ENCODE measurements at places on chromosomes 11 and 22. TPM values are rescaled to one million over a fixed set of nuclear protein-coding genes. Genes with fewer than 3 reads are reported as not detected.

- DNase-seq: peak; percentile 26
Observed at GRCh38 chr11:69914286-69915150, 95.3 kb upstream of the FGF3 start.

- no peak for DNase-seq
Observed at GRCh38 chr11:86222081-86222480, 22.5 kb upstream of the EED start.

- DNase-seq: no peak
Observed at GRCh38 chr11:132058211-132058772, 687.9 kb downstream of the NTM start.

DNA sequence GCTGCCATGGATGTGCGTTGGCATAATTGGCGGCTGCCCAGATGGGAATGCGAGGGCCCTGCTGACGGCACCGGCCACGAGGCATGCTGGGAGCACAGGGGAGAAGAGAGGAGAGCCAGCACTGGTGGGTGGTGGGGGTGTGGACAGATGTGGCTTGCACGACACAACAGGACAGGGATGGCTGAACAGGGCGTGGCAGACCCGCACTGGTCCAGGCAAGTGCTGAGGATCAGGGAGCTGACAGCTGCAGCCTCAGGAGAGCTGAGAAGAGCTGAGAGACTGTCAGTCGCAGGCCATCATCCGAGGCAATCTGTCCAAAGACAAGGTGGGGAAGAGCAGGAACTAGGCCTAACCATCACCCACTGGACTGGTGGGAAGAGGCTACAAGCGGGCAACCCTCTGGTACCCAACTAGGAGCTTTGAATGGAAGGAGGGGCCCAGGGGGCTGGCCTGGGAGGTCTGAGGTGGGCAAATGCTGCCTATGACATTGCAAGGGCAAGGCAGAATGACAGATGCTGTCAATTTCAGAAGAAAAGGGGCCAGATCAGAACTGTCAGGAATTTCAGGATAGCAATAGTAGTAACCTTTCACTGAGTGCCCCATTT lies 2.4 kb downstream of the GNB1L start:
- DNase-seq: no peak

DNA sequence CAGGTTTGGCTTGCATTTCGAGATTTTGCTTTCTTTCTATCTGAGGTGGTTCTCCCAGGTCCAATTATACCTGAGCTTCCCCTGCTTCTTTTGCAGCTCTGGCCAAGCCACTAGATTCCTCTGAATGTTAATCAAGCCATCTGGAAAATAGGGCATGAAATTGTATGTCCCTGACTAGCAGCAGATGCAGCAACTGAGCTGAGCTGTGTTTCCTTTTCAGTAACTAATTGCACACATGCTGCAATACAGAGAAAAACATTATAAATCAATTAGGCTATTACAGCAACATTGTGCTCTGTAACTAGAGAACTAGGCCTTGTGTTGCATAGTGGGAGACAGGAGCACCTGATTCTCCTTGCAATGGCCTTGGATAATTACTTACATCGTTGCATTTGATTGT lies 408.3 kb downstream of the ETS1 start:
- DNase-seq: no peak

GRCh38 chr22:45884201-45885062 lies 92.5 kb downstream of the WNT7B start:
- DNase-seq: peak; percentile 24

The KLHDC7B gene
- total RNA-seq: not detected

Measured in H9 (cell line).